ENCODE measurements at places on chromosomes 3 and 15.

- peak; percentile 69 for DNase-seq
Observed at GRCh38 chr15:43518197-43518761, 871 bp downstream of the MAP1A start.

DNA sequence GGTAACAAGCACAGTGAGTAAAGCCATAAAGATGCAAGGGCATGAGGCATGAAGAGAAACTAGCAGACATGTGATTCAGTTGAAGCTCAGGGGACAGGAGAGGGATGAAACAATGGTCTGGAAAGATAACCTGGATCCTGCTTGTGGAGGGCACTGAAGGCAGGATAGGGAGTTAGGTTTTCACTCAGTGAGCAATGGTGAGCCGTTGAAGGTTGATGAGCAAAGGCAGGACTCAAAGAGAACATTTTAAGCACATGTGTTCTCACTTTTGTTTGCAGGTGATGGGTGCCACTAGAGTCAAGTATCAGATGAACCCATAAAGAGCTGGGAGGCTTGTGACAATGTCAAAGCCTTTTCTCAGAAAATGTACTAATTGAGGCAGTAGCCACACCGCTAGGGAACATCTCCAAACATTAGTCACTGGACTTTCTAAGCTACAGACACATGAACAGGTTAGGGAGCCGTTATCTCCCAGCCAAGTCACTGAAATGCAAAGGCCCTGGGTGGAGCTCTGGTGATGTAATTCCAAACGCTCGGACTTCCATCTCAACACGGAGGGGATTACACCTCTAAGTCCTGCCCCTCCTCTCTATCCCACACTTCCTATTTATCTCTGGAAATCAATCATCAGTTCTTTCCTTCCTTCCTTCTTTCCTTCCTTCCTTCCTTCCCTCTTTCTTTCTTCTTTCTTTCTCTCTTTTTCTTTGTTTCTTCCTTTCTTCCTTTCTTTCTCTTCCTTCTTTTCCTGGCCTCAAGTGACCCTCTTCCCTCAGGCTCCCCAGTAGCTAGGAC is 22.7 kb downstream of the KLHL6 start:
- no peak for DNase-seq

DNA sequence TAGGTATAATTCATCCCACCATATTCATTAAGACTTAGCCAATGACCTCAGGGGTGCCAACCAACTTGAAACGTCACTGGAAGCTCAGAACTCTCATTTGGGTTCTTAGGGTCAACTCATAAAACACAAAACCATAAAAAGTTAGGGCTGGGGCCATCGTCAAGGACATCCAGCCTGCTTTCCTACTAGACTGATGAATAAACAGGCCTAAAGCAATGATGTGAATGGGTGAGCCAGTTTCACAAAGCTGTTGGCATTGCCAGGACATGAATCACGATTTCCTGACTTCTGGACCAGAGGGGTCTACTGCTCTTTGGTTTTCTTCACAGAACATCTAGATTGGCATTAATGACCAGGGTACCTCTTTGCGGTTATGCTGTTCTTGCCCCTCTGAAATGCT is 64.7 kb downstream of the EOMES start:
- DNase-seq, result no peak

DNA sequence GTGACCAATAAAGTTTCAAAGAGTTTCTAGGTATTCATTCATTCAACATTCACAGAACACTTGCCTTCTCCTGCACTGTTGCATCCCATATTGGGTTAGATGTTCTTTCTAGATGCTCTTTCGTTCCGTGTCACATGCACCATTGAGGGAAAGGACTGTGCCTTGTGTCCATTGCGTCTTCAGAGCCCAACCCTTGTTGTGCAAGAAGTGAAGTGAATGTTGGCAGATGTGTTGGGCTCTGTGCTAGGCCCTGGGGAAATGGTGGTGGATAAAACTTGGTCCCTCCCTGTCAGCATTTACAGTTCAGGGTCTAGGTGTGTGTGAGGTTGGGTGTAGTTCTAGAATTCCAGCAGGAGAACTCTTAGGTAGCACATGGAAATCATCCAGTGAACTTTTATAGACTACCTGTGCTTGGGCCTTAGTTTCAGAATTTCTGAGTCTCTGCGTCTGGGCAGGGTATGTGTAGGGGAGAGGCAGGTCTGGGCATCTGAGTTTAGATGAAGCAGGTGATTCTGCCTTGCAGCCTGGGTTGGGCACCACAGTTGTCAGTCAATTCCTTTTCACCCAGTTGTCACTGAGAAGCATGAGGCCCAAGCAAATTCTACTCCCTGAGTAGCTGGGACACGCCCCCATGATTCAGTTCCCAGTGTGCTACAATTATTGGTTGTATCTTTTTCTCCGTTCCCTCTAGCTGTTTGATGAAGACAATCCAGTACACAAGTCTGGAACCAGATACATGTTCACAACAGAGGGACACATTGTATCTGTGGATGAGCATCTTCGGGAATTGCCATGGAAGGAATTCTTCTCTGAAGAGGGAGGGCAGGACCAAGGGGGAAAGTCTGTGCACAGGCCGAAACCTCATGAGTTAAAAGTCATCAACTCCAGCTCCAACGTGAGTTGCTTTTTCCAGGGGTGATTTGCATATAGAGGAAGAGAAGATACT is 25.4 kb downstream of the EDEM1 start:
- no peak for DNase-seq

GRCh38 chr3:19792388-19792787 is 141.6 kb downstream of the EFHB start:
- DNase-seq, result no peak

DNA sequence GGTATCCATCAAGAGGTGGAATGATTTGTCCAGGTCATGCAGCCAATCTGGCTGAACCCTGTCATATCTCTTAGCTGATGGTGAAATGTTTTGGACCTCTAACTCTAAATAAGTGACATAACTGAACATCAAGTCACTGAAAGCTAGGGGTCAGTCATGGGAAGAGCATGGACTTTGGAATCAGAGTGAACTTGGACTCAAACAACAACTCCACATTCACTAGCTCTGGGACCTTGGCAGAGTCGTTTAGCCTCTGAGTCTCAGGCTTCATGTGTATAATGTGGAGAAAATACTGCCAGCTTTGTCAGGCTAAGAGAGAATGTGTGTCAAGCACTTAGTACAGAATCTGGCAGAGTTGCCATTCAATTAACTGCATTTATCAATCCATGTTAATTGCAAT is 557.8 kb upstream of the CFAP20DC start:
- no peak for DNase-seq

DNA sequence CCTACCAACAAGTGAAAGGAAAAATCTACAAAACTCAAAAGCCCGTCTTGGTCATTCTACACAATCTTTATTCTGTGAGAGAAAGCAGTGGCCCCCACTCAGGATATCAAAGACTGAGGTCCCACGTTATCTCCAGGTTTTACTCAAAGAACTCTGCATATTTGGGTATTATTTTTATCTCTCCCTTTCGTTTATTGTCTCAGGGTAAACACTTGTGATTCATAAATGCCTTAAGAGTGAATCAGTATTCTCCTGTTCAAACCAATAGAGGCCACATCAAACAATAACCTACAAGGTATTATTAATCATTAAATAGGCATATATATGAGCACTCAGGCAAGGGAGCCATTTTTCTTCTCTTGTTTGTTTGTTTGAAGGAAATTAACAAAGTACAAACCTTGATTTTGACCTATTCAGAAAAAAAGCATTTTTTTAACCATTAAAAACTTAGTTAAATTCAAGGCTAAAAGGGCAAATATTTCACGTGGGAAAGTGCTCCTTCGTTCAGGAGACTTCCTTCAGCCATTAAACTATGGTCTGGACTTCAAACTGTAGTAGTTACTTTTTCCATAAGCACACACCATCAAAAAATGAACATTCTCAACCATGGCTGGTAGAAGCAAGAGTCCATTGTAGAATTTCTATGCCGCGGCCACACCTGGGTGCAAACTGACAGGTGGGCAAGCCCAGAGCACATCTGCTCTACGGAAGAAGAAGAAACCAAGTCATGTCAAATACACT is 13.9 kb upstream of the HES1 start:
- DNase-seq, result no peak

GRCh38 chr15:78201281-78202190 is 32.8 kb downstream of the ACSBG1 start:
- DNase-seq, result no peak

GRCh38 chr3:111749171-111750170 is 109.6 kb upstream of the PHLDB2 start:
- no peak for DNase-seq

DNA sequence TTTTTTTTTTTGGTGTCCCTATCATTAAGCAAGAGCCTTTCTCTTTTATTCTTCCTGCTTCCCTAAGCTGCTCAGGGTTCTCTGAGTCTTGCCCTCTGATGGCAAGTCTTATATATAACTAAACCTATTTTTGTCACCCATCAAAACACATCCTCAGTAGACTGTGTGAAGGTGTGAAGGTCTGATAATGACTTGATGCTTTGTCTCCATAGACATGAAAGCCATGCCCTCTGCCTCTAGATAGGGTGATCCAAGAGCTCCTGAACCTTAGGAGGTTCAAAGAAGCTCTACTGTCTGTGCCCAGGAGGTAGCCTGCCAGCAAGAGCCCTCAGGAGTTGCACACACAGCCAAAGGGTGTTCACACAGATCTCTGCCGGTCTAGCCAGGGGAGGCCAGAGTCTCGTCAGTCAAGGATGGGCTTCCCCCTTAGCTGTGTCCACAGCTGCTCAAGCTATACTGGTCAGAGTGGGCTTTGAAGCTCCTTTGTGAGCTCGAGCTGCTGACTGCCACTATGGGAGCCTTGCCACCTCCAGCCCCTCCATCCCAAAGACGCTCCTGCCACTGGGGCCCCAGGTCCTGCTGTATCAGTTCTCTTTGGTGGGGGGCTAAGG is 13.1 kb upstream of the SNX22 start:
- no peak for DNase-seq

GRCh38 chr3:129505341-129505740 is 23.1 kb upstream of the RHO start:
- DNase-seq, result no peak

DNA sequence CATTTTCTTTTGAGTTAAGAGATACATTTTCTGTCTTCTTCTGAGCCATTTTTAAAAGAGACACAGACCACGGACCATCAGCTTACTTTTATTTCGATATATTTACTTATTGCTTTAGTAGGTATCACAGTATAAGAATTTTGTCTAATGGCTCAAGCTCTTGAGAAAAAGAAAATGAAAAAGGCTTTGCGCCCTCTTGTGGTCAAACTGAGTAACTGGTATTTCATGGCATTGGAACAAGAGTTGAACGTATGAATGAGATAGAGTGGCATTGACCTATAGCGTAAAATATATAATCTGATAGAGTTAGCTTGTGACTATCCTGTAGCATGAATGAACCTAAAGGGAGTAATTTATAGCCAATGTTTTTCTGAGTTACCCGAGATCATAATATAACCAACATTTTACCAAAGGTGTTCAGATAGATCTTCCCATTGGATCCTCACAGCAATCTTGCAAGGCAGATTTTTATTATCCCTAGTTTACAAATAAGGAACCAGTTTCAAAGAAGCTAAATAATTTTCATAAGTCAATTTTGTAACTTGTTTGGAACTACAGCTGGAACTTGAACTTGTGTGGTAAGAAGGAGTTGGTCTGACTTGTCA is 154.6 kb downstream of the POLR2M start:
- DNase-seq, result no peak

GRCh38 chr3:168933614-168934013 is 729.9 kb downstream of the MECOM start:
- no peak for DNase-seq

DNA sequence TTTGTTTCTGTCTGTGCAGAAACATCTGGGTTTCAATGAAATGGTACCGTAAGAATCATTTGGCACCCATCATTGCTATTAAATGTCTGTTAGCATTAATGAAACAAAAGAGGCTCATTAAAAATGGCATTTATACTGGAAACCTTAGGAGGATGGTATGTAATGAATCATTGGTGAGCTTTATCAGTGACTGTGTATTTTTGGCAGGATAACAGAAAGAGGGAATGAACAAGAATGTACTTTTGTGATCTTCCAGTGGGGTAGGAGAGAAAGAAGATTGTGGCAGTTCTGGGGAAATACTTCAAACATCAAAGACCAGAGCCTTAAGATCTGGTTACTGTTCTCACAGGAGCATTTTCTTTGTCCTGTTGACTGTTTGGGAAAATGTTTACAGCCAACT is 4.7 kb upstream of the DCBLD2 start:
- no peak for DNase-seq

DNA sequence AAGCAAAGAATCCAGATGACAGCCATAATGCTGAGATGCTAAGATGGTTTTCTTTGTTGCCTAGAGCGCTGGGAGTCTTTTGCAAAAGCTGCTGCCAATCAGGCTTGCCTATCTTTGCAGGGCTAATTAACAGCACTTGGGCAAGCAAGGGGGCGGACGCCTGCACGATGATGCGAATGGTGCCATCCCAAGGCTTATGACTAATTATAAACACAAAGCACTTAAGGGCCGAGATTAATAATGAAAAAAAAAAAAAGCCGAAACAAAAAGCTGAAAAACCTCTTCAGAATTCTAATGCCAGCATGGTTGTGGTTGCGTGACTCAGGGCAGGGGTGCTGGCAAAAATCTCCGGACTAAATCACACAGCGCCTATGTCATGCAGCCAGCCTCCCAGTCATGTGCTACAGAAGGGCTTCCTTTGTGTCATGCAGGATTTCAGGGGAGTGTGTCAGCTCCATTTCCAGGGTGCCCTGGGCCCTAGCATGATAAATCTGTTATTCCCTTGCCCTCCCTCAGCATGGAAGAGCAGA is 185.0 kb upstream of the ANKRD28 start:
- no peak for DNase-seq

- DNase-seq, result no peak
Observed at GRCh38 chr15:84773716-84774115, 25.3 kb downstream of the ZNF592 start.

DNA sequence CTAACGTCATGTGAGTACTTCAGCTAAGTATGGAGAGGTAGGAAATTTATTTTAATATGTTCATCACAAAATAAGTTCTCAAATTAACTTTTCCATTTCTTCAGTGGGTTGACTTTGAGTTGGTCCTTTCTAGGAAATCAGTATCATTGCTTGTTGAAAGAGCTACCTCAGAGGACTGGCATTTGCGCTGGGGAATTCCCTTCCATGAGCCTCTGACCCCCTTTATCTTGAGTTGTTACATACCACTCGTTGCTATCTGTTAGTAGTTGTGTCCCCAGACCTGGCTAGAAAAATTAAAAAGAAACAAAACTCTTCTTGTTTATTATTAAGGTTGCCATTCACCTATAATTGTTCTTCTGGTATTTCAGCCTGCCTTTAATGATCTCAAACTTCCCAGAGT is 96.8 kb upstream of the ROBO2 start:
- no peak for DNase-seq

All from bone marrow (tissue), 2 donors.